Left renal pelvis (tissue), 4 donors: ENCODE measurements at places on chromosomes 1 and 21. TPM values are rescaled to one million over a fixed set of nuclear protein-coding genes. Genes with fewer than 3 reads are reported as not detected.

DNA sequence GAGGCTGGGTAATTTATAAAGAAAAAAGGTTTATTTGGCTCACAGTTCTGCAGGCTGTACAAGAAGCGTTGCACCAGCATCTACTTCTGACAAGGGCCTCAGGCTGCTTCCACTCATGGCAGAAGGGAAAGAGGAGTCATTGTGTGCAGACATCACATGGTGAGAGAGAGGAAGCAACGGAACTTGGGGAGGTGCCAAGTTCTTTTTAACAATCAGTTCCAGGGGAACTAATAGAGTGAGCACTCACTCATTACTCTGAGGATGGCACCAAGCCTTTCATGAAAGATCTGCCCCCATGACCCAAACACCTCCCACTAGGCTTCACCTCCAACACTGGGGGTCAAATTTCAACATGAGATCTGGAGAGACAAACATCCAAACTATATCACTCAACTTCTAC lies 77.2 kb downstream of the DDAH1 start:
- no peak for DNase-seq

DNA sequence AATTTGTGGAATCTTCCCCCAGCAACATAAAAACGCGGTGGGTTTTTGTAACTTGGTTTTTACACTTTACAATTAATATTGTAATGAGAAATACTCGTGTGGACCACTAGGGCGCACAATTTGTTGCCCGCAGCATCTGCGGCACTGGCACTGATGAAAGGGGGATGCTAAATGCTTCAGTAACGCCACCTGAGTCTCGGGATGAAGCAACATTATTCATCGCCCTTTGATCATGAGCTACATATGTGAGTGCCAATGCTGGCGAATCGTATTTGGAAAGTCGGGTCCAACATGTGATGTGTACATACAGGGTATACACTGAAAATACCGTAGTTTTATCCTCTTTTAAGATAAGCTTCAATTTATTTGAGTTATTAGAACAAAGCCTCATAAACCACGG lies 34.2 kb upstream of the COX20 start:
- no peak for DNase-seq

DNA sequence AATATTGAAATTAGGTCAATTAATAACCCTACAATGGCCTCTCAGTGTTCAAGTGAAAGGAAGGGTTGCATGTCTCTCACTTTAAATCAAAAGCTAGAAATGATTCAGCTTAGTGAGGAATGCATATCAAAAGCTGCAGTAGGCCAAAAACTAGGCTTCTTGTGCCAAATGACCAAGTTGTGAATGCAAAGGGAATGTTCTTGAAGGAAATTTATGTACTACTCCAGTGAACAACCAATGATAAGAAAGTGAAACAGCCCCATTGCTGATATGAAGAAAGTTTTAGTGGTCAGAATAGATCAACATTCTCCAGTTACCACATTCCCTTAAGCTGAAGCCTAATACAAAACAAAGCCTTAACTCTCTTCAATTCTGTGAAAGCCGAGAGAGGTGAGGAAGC lies 10.0 kb downstream of the MAEL start:
- no peak for DNase-seq

- no peak for DNase-seq
Measured at GRCh38 chr1:167819849-167820683, 93.9 kb downstream of the ADCY10 start.

GRCh38 chr1:226640321-226641136 lies 92.0 kb downstream of the STUM start:
- DNase-seq, result no peak

DNA sequence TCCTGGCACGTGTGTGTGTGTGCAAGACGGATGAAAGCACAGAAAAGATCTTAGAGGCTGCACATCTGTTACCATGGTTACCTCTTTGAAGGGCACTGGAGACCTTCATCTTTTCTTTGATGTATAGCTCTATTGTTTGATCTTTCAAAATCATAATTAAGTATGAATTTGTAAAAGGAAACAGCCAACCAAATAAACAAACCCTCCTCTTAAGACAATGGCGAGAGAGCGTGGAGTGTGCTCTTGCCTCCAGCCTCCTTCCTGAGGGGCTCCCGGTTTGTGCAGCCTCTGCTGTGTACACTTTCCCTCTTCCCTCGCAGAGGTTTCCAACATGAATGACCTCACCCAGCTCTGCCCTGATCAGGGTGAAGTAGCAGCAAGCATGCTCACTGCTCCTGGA lies 27.9 kb downstream of the CACNA1S start:
- no peak for DNase-seq

GRCh38 chr1:14787604-14788003 lies 189.1 kb downstream of the KAZN start:
- DNase-seq, result peak; percentile 36

- DNase-seq, result no peak
Measured at GRCh38 chr1:167515893-167516321, 2.4 kb downstream of the CD247 start.

- DNase-seq, result no peak
Measured at GRCh38 chr1:172107316-172107975, 266.1 kb downstream of the DNM3 start.

DNA sequence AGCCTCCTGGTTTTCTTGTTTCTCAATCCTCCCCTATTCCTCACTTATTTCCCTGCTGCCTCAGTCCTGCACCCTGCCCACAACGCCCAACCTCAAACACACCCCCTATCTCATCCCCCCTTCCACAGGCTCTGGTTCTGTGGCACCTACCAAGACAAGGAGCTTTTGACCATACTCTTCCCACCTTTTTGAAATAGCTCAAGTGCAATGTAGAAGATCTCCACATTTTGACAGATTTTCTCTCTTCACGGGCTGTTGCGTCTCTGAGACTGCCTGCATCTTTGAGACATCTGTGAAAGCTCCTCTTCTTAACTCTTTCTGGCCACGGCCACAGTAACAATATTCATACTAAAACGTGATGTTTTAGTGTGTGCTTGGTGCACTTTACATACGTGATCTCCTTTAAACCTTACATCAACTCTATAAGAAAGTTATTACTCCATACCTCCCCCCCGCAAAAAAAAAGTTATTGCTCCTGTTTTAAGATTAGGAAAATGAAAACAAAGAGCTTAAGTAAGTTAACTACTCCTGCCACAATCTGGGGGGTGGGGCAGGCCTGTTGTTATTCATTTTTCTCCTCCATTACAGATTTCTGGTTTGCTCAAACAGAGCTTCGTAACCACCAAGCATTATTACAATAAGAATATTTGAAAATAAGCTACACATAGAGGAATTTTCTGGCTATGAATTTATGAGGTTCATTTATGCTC lies 1.8 kb upstream of the SERBP1 start:
- DNase-seq, result no peak

GRCh38 chr1:145983960-145984830 lies 12.2 kb downstream of the TXNIP start:
- DNase-seq, result no peak

DNA sequence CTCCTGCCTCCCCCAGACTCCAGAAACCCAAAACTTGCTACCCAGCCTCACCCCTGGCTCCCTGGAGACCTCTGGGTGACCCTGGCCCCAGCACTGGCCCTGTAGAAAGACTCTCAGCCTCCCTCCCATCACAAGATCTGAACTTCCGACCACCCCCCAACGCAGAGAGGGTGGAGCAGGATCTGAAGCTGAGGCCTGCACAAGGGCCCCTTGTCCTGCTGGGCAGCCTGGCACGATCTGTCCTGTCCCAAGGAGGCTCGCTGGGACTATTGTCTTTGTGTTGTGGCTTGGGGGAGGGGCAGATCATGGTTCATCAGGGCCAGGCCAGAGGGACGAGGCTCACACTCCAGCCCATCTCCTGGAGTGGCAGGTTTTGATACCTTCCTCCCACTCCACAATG lies 20.0 kb downstream of the PHLDA3 start:
- no peak for DNase-seq

DNA sequence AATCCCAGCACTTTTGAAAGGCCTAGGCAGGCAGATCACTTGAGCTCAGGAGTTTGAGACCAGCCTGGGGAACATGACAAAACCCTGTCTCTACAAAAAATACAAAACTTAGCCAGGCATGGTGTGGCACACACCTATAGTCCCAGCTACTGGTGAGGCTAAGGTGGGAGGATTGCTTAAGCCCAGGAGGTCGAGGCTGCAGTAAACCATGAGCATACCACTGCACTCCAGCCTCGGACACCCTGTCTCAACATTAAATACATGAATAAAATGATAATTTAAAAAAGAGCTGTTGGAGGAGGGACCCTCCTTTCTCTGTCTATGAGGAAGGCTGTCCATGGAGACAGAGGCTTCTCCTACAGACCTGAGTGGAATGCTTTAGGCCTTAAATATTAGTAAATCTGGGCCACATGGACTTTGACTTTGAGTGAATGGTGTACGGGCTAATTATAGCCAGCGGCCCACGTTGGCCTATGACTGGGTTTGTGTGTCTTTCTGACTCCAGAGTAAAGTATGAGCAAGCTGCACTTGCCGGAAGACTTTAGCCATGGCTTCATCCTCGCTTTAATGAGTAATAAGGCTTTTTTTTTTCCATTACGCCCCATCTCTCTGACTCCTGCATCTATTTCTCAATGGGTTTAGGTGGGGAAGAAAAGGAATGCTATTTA lies 21.3 kb downstream of the RAB3B start:
- DNase-seq, result no peak

- DNase-seq, result no peak
Measured at GRCh38 chr1:151494741-151495281, 16.4 kb upstream of the CGN start.

DNA sequence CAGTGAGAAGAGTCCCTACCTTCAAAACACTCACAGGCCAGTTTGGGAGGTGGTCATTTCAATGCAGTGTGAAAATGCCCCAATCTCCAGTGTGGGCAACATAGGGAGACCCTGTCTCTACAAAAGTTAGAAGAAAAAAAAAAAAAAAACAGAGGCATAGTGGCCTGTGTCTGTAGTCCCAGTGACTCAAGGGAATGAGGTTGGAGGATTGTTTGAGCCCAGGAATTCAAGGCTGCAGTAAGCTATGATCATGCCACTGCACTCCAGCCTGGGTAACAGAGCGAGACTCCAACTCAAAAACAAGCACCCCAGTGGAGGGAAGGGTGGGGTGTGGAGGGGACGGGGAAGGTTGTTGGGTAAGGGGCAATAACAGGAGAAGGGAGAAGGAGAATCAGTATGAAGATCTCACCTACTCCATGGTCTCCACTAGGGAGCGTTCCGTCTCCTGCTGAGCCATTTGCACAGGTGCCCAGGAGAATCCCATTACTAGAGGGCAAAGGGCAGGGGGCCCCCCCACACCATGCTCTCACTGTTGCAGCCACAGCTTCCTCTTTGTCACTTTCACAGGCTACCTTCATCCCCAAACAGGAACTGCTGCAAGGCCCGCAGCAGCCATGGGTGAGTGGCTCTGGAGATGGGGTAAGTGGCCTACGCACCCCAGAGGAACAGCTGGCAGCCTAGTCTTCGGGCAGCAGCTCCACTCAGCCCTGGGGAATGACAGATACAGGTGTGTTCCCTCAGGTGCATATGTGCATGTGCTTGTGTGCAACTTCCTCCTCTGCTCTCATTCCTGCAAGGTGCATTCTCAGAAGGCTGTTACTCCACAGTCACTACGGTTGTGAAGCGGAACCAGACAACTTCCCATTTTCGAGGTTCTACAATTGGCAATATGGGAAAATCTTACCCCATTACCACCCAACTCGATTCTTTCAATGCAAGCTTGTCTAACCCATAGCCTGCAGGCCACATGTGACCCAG lies 87.9 kb upstream of the LYST start:
- DNase-seq, result no peak

- no peak for DNase-seq
Measured at GRCh38 chr1:80341021-80341420, 1334.5 kb upstream of the ADGRL4 start.

GRCh38 chr21:41713495-41714281 lies 53.2 kb downstream of the RIPK4 start:
- no peak for DNase-seq

GRCh38 chr1:207015791-207016190 lies 16.8 kb downstream of the C1orf116 start:
- DNase-seq, result no peak

GRCh38 chr1:88877382-88877825 lies 14.0 kb downstream of the GTF2B start:
- DNase-seq, result no peak

DNA sequence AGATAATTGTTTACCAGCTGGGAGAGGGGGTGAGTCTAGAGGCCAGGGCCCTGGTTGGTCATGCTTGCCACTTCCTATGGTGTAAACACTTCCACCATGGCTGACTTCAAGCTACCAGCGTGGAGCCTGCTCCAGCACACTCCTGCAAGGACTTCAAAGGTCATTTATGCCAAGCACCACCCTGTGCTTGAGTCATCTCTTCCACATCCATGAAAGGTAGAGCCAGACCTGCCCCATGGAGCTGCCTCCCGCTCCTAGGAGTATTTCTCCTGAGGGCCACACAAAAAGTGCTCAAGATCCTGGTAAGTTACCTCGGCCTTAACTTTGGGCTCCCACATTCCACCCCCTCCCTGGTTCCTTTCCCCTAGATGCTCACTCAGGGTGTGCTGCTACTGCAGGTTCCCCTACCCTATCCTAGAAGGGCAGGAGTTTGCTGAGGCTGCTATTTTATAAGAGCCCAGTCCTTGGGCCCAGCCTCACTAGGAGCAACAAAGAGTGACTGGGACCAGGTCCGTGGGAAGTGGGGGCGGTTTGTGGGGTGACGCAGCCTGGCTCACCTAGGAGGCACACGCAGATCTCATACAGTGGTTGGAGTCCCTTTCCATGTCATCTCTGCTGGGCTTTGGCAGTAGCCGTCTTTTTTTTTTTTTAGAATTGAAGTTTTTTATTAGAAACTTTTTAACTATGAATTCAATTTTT lies 2.4 kb downstream of the RAB7B start:
- DNase-seq, result no peak

- DNase-seq, result no peak
Measured at GRCh38 chr1:27658951-27659496, 13.0 kb downstream of the IFI6 start.

GRCh38 chr1:232792949-232793348 lies 12.3 kb upstream of the MAP10 start:
- no peak for DNase-seq

DNA sequence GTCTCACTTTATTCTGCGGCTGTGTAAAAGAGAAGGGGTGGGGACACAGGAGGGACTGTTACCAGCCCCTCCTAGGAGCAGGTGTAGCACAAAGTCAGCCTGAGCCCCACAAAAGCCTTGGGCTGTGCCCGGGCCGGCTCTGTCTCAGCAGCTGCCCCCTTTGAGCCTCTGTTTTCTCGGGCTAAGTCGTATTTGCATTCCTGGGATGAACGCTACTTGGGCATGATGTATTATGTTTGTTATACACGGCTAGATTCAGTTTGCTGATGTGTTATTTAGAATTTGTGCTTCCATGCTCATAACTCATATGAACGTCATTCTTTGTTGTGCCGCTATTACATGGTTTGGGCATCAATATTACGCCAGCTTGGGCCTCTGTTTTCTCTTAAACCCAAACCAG lies 47.8 kb downstream of the KCNN3 start:
- no peak for DNase-seq

Gene IL12RB2
- polyA plus RNA-seq, result 0.49 TPM

Gene OXCT2
- polyA plus RNA-seq, result 0.68 TPM

Gene THEMIS2
- 3.4 TPM for polyA plus RNA-seq

Gene FAM110D
- 1.2 TPM for polyA plus RNA-seq

Gene SLC45A3
- 1.7 TPM for polyA plus RNA-seq

Gene THRAP3
- polyA plus RNA-seq, result 109 TPM

Gene PLA2G2D
- polyA plus RNA-seq, result not detected
